Suppressor macrophage treated with lipopolysaccharide for 4 hours (primary cell): ENCODE measurements at places on chromosomes 5 and 9.

DNA sequence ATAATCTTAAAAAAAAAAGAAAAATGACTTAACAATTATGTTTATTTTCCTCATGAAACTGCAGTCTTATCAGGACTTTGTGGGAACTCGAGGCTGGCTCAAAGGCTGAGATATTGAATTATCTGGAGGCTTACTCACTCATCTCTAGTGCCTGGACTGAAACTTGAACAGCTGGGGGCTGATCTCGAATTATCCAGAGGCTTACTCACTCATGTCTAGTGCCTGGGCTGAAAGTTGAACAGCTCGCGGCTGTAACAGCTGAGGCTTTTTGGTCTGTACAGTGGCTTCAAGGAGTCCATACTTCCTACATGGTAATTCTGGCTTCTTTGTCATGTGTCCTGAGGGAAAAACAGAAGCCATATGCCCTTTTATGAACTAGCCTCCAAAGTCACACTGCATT, 371.9 kb downstream of the CETN3 start:
- DNase-seq = no peak

GRCh38 chr9:113695901-113696300, 180.2 kb upstream of the ZNF618 start:
- no peak for DNase-seq

- no peak for DNase-seq
Measured at GRCh38 chr5:6886866-6887265, 173.6 kb downstream of the TENT4A start.

- DNase-seq = peak; percentile 27
Measured at GRCh38 chr9:19378164-19378563, 1.9 kb downstream of the RPS6 start.

- peak; percentile 57 for DNase-seq
Measured at GRCh38 chr5:40570408-40571129, 109.1 kb upstream of the PTGER4 start.

DNA sequence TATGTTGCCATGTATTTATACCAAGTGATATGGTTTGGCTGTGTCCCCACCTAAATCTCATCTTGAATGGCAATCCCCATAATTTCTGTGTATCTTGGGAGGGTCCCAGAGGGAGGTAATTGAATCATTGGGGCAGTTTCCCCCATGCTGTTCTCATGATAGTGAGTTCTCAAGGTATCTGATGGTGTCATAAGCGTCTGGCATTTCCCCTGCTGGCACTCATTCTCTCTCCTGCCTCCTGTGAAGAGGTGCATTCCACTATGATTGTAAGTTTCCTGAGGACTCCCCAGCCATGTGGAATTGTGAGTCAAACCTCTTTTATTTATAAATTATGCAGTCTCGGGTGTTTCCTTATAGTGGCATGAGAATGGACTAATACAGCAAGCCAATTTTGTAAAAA, 140.8 kb upstream of the ADAMTSL1 start:
- no peak for DNase-seq

DNA sequence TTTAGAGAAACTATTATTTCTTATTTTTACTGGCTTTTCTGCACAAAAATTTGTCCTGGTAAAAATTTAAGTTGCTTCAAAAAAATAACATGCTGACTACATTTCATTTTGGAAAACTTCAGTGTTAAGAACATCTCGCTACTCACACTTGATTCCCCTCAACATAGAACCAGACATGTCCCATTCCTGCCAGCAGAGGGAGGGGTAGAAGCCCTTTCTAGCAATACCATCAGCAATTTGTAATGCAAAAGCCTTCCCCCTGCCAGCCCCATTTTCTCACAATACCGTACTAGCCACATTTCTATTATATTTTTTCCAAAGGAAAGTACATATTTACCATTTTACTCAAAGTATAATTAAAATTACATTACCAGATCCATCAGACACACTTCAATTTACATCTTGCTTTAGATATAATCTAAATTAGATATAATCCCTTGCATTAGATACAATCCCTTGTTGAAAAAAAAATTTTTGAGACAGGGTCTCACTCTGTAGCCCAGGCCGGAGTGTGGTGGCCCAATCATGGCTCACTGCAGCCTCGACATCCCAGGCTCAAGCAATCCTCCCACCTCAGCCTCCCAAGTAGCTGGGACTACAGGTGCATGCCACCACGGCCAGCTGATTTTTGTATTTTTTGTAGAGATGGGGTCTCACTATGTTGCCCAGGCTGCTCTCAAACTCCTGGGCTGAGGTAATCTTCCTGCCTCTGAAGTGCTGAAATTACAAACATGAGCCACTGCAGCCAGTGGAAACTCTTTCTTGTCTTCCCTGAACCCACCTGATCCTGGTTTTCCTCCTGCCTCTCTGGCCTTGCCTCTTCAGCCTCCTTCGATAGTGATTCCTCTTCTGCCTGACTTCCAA, 39.6 kb upstream of the IDNK start:
- peak; percentile 37 for DNase-seq

GRCh38 chr9:84718476-84718875, 48.9 kb downstream of the NTRK2 start:
- DNase-seq = no peak

DNA sequence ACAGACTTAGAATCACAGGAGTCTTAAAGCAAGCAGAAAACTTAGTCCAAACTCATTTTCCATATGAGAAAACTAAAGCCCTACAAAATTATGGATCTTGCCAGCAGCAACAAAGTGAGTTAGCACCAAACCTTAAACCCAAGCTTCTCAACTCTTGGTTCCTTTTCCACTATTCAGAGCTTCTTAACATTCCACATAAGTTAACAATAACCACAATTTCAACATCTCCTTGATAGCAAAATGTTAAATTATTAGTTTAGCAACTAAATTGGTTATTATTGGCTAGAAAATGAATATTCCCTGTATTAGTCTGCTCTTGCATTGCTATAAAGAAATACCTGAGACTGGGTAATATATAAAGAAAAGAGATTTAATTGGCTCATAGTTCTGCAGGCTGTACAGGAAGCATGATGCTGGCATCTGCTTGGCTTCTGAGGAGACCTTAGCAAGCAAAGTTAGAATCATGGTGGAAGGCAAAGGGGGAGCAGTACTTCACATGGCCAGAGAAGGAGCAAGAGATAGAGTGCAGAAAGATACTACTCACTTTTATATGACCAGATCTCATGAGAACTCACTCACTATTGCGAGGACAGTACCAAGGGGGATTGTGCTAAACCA, 26.2 kb upstream of the ARSB start:
- DNase-seq = no peak

- DNase-seq = no peak
Measured at GRCh38 chr5:169591636-169592035, 8.1 kb downstream of the SPDL1 start.

DNA sequence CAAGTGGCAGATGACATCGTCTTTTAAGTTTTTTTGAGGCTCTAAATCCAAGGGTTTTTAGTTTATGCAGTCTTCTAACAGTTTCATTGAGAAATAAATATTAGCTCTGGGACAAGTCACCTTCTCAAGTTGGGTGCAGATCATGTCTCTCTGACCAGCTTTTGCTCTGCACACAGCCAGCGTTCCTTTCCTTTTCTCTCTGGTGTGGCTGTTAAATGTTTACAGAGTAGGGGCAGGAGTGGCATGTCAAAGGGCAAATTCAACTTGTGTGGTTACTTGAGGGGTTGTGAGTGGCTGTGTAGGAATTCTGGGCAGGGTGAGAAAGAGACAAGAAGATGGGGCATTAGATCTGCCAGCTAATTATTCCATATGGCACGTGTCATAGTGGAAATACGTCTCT, 187.5 kb upstream of the HMHB1 start:
- DNase-seq = no peak

DNA sequence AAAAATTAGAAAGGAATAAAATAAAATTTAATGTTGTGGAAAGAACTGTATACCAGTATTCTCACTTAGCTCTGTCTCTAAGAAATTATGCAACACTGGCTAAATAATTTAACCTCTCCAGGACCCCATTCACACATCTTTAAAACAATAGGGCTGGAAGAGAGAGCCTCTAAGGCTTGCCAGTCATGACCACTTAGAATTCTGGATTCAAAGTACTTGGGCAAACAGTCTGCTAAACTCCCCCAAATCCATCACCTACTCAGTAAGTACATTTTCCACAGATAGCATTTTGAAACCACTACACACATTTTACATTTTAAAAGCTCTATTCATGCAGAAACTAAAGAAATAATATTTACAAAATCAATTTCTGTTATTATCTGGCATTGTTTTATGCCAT, 291.7 kb downstream of the TMEM167A start:
- DNase-seq = no peak

DNA sequence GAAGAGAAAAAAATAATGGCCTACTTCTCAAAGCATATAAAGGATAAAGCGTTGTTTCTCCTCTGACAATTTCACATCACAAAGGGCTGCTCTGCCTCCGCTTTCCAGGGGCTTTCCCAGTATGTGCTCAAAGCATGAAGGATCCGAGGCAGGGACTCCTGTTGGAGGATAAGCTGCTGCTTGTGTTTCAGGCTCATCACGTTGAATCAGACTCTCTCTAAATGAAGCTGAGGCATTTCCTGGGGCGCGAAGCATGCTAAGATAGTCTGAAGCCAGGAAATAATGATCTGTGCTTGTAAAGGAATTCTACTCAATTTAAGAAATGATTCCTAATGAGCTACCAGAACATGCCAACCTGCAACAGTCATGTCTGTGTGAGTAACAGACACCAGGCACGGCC, 97.5 kb downstream of the MARCHF11 start:
- DNase-seq = no peak

- no peak for DNase-seq
Measured at GRCh38 chr9:106179191-106179590, 484.9 kb downstream of the TMEM38B start.

DNA sequence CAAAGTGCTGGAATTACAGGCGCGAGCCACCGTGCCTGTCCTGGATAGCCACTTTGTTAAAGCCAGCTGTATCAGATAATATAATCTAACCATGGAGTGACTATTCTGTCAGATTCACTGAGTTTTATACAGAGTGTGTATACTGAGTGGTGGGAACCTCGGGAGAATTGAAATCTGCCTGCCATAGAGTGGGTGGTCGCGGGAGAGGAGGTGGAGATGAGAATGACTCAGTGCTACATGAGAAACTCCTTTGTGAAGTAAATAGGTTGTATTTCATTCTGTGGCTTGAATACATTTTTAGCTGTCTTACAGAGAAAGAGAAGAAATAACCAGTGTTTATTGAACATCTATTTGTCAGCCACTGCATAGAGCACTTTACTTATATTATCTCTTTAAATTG, 26.4 kb downstream of the ATP6V0E1 start:
- no peak for DNase-seq

- peak; percentile 91 for DNase-seq
Measured at GRCh38 chr9:112858625-112859147, 32.0 kb downstream of the SLC46A2 start.

GRCh38 chr5:31131381-31131891, 62.0 kb upstream of the CDH6 start:
- peak; percentile 27 for DNase-seq

DNA sequence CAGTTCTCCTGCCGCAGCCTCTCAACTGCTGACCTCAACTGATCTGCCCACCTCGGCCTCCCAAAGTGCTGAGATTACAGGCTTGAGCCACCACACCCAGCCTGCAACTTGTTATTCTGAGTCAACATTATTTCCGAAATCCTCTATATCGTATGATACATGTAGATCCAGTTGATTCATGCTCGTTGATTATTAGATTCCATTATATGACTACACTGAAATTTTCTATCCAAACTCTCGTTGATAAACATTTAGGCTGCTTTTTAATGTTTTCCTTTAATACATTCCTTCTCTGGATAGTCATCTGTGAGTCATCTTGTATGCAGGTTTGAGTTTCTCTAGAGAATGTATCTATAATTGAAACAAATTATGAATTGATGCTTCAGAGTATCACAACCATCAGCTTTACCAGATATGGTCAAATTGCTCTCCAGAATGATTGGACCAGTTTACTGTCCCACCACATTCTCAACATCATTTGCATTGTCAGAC, 4.1 kb downstream of the CDK7 start:
- no peak for DNase-seq

- no peak for DNase-seq
Measured at GRCh38 chr5:63240063-63240755, 661.6 kb downstream of the LRRC70 start.

DNA sequence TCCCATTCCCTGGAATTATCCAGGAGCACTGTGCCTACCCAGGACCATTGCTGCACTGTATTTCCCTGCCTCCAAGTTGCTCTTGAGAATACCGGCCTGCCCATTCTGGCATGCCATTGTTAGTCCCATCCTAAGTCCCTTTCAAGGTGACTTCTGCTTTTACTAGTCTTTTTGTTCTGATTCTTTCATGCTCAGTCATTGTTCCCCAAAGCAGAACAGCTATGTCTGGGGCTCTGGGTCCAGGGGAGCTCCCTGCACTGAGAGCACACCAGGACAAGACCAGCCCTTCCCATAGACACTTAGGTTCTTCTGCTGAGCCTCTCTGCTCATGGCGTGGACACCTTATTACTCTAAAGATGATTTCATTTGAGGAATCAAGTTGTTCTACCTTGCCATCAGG, 388.9 kb upstream of the KLF4 start:
- no peak for DNase-seq

DNA sequence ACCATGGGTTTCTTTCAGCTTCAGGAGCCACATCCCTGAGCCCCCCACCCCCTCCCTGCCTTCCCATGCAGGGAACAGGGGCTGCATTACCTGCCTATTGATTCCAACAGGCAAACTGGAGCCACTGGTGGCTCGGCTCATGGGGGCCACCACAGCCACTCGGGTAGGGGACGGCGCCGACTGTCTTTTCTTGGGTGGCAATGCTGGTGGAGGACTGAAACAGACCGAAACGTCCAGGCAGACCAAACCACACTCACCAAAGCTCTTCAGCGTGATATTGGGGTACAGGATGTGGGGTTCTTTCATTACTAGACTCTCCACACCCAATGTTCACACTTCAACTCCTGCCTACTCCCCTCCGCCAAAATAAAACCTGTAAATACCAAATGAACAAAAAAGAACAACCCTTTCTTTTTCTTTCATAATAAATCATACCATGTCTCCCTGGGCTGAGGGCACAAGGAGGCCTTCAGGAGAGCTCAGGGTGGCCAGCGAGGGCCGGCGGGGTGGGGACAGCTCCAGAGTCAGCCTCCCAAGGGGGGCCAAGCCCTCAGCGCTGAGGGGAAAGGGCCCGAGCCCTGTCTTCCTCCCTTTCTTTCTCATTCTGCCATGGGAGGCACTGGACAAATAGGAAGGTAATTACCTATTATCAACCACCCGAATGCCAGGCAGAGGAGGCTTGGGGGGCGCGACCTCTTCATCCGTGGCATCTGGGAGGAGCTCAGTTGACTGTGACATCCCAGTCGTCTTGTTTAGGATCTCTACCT, 83.3 kb downstream of the PRRT1B start:
- DNase-seq = no peak

GRCh38 chr5:133527311-133527710, 85.0 kb downstream of the FSTL4 start:
- DNase-seq = no peak
